T-helper 22 cell (primary cell): ENCODE measurements at places on chromosomes 12 and 14.

DNA sequence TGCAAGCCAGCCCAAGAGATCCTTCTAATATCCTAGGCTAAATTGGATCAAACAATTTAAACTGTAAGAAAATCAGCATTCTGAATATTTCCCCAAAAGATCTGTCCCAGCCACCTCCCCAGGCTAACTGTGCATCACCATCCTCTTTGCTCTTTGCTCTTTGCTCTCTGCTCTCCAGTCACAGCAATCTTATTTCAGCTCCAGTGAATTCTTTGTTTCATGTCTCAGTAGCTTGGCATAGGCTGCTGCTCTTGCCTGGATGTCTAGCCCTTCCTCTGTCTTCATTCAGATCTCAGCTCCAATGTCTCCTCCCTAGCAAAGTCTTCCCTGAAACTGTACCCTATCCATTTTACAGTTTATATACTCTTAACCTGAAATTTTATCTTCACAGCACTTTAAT, 399.8 kb upstream of the USP15 start:
- DNase-seq, result no peak

GRCh38 chr14:56194042-56194441, 75.8 kb downstream of the PELI2 start:
- no peak for DNase-seq

GRCh38 chr14:23172096-23172495, 11.4 kb downstream of the SLC7A8 start:
- DNase-seq, result no peak

DNA sequence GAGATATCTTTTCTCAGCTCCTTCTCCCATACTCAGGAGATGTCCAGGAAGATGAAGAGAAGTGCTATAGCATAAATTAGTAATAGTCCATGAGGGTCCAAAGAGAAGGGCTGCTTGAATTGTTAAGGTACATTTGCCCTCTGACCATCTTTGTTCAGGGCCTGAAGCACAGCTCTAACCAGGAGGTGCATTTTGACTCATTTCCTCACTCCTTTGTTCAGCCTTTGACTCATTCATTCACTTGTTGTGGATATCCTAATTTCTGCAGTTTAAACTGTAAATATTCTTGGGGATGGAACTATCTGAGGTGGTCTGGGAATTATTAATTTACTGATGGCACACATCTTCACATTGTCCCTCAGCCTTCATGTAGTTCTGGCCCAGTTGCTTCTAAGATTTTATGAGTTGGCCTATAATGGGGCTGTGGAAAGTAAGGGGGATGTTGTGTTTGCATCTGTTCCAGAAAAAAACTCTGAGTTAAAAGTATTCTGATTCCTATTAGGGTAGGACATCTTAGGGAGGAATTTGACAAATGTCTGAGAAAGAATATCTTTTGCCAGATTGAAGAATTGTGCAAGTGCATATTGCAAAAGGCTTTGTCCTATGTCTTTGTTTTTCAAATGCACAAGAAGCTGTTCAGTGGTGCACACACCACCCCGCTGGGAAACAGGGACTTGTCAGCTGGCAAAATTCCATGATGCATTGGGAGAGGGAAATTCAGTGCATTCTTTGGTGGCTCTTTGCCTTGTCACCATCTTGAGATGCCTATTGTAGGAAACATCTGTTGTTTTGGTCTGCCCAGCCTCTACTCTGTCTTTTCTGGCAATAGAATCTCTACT, 22.1 kb downstream of the SMOC1 start:
- DNase-seq, result no peak

- no peak for DNase-seq
Observed at GRCh38 chr14:61690039-61690438, 5.3 kb upstream of the HIF1A start.

DNA sequence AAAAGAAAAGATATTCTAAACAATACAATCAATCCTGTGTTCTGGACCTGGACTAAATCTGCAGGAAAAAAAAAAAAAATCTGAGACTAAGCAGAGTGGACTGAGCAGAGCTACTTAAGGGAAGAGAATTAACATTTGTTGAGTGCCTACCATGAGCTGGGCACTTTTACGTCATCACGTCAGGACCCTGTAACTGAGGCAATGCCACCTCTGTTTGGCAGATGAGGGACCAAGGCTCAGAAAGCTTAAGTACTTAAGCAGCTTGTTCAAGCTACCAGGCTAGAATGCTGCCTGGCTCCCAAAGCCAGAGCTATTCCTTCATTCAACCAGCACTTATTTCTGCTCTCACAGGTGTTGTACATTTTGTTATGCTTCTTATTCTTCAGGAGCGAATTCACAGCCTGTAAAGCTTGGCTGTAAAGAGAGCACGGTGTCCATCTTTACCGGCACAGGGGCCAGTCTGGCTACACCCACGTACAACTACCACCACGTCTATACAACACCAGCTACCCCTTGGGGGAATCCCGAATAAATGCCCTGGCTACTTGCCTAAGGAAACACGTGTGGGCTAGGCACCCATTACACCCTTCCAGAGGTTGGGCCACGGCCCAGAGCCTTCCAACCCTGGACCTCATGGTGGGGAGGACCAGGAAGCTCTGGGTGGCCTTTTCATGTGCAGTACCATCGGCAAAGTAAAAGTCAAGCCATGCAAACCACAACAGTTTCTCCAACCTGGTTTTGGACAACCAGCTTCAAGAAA, 27.0 kb downstream of the TMCC3 start:
- no peak for DNase-seq

DNA sequence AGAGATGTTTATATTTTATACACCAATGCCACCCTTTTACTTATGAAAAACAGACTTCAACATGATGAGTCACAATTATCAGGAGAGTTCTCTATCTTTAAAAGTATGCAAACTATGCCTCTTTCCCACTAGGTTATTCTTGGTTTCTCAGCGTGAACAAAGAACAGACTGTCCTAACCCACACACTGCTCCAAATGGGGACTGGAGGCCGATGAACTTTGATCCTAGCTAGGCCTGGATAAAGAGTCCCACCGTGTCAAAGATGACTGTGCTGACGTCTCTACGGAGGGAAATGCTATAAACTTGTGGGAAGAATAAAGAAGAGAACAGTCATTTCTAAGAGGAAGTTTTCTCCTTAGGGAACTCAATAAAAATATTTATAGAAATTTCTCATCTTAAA, 160.1 kb downstream of the EPS8 start:
- no peak for DNase-seq

- peak; percentile 85 for DNase-seq
Observed at GRCh38 chr12:108616941-108617858, 16.5 kb downstream of the SELPLG start.

DNA sequence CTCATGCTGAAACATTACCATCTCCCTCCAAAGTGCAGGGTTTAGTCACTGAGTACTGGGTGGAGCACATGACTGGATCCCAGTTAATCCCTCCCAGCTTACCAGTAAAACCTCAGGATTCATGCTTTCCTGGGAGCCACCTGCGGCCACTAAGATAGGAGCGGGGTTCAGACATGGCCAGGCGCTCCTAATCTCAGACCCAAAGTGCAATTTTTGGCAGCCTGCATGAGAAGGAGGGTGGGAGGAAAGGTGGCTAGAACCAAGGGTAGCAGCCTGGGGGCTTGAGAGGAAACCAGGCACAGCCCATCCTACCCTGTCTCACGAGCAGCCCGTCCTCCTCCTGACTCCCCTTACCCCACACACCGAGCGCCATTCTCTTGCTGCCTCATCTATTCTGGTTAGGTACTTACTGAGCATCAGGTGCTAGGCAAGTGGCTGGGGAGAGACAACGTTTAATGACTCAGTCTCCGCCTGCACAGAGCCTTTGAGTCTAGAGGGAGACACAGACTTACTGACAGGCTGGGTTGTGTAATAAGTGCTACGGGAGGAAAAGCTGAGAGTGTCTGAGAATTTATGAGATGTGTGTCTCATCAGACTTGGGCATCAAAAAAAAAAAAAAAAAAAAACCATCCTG, 9.9 kb downstream of the GPRC5A start:
- DNase-seq, result no peak

DNA sequence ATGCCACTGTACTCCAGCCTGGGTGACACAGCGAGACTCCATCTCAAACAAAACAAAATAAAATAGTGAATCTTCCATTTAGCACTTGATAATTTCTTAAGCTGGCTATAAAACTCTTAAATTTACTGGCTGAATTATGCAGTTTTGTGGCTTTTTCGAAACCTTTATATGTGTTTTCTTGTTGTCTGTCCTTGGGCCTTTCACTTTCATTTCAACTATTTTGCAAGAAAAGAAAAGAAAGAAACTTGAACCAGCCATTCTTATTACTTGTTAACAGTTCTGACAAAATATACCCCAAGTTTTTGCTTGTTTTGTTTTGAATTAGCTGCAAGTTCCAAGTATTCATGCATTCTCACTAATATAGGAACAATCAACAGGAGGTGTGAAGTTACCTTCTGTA, 42.8 kb downstream of the PRICKLE1 start:
- DNase-seq, result no peak

GRCh38 chr12:113983777-113984448, 17.8 kb upstream of the RBM19 start:
- DNase-seq, result no peak

GRCh38 chr14:77849711-77850110, 49.8 kb downstream of the ADCK1 start:
- no peak for DNase-seq

DNA sequence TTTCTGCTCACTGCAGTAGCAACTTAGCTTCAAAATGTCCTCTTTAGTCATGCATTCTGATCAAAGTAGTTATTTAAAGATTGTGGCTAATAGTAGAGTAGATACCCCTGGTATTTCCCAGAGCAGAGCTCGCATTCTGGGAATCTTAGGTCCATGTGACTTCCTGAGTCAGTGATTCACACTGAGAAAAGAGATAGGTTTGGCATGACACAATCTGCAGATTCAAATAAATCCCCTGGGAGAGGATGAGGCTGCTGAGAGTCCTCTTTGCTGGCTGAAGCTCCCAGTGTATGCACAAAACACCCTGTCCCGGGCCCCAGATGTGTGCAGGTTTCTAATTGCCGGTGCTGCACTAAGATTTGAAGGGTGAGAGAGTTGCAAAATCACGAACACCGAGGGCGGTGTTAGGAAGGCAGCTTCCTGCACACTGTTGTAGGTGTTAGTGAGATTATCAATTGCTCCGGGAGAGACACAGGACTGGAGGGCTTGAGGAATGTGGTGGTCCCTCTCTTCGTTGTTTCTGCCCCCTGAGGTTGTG, 233.2 kb downstream of the NRXN3 start:
- DNase-seq, result no peak

- no peak for DNase-seq
Observed at GRCh38 chr12:120077260-120077659, 39.3 kb downstream of the RAB35 start.

DNA sequence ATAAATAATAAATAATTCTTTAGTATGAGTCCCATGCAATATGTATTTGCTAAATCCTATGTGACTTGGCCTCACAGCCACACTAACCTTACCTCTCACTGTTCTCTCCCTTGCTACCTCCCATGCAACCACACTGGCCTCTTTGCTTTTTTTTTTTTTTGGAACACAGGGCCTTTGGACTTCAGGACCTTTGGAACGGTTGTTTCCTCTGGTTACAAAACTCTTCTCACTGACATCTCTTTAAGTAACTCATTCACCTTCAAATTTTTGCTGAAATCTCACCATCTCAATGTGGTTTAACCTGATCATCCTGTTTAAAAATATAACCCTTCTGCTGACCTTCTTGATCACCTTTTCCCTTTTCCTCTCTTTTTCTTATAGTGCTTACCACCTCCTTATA, 194.0 kb downstream of the SSPN start:
- DNase-seq, result no peak

DNA sequence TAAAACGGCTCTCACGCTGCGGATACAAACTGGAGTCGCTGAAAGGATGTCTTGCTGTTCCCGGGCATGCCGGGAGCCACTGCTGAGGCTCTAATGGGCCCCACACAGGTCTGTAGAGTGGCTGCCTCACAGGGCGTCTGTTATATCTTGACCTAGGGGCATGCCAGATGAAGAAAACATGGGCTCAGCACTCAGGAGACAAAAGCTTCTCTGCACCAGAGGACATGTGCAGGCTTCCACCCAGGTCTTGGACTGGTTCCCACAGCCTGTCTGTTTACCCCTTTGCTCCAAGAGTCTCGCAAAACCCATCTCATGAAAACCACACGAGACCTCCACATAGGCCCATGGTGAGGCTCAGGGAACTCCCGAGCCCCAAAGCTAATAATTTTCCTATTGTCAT, 134.2 kb downstream of the RPS29 start:
- no peak for DNase-seq

- no peak for DNase-seq
Observed at GRCh38 chr14:95299271-95299670, 20.4 kb downstream of the CLMN start.

DNA sequence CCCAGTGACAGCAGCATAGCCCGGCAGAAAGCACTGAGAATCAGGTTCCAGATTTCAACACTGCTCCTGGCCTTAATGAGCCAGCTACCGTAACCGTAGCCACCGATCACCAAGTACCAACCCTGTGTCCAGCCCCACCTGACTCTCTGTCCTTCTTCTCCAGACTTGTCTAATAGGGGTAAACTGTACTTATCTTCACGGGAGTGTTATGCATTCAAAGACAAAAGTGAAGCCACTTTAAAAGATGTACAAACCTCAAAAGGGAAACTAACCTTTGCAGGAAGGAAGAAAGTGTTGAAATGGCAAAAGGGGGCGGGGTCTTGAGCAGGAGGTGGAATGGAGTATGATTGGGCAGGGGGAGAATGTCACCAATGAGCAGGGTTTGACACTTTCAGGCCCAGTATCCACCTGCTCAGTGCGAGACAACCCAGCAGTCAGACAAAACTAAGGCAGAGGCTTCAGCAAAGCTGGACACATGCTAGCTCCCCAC, 226.1 kb downstream of the CHST11 start:
- DNase-seq, result peak; percentile 61

- DNase-seq, result no peak
Observed at GRCh38 chr14:23863836-23864235, 89.7 kb upstream of the DHRS4 start.

DNA sequence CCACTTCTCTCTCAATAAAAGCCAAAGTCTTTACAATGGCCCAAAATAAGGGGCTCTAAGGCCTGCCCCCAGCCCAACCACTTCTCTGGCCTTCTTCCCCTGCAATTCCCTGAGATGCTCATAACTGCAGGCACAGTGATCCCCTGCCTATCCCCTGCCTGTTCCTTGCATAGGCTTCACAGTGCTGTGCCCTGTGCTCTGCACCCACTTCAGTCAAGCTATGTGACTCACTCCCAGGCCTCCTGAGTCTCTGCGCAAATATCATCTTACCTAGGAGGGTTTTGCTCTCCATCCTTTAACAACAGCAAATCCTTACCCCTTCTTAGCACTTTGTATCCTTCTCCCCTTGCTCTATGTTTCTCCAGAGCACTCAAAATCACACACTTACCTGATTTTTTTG, 242.2 kb downstream of the MSRB3 start:
- no peak for DNase-seq

- DNase-seq, result no peak
Observed at GRCh38 chr14:24725311-24725710, 91.3 kb upstream of the GZMB start.

- no peak for DNase-seq
Observed at GRCh38 chr14:100657780-100658179, 68.9 kb upstream of the DLK1 start.

- no peak for DNase-seq
Observed at GRCh38 chr12:114884575-114884974, 200.6 kb upstream of the TBX3 start.

- DNase-seq, result no peak
Observed at GRCh38 chr12:38903596-38903995, 1.8 kb downstream of the CPNE8 start.
